NCI-H446 treated with DMSO at 0.1 percent for 48 hours (cell line): ENCODE measurements at places on chromosomes 7 and 10.
A peak's percentile ranks its signal among the peaks of the same experiment; 100 is the strongest.

DNA sequence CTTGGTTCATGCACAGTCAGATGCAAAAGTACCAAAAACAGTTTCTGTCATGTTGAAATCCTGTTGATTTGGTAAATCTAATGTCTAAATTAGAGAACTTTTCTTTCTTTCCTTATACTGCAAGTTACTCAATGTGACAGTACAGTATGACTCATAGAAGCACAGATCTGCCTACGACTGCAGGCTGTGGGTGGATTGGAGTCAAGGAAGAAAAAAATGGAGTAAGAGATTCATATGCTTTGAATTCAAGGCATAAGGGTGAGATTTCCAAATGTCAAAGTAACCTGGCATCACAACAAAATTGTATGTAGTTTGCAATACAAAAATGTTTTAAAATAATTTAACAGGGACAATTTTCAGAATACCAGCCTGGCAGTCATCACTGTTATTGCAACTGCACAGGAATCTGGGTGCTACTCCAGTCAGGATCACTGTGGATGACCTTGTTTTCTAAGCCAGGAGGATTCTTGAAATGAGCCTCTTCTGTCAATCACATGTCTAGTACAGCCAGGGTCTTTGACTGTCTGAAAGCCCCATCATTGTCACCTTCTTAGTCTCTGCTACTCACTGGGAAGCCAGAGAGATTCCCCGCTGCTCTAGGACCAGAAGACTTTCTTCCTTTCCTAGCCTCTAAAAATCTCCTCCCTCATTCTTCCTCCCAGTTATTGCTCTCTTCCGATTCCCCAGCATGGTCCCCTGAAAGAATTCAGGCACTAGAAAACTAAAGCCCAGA is 83.6 kb downstream of the CD36 start:
- DNase-seq: no peak

DNA sequence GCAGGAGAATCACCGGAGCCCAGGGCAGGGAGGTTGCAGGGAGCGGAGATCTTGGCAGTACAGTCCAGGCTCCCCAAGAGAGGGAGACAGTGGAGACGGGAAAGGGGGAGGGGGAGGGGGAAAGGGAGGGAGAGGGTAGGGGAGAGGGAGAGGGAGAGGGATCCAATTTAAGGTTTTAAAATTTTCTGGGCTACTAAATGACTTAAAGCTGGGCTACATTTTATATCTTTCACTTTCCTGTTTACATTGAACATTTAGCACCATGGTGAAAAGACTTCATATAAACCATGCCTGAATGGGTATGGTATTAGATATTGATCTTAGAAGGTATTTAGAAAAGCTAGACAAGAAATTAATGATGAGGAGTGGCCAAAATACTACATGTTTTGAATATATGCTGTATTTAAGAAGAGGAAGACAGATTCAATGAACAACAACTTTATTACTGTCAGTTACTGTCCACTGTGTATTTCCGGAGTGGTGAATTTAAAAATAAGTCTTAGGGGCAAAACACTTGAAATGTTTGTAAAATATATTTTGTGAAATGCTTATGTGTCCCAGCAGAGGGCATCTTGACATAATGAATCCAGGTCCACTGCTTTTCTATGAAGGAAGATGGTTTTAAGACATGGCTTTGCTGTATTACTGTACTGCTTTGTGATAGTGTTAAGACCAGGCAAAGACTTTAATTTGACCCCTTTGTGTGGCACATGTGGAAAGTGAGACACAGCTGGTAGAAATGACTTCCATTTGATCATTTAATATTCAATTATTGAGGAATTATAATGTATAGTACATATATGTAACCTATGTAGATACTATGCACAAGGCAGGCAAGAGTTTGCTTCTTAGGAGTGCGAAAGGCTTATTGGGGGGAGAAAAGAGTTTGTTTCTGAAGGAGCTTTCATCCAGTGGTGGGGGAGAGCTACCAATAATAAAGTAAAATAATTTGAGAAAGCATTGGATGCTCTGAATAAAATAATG is 52.8 kb downstream of the NRF1 start:
- no peak for DNase-seq

- DNase-seq: no peak
These were observed 8.4 kb downstream of the ZNF862 start for GRCh38 chr7:149846436-149847046.

DNA sequence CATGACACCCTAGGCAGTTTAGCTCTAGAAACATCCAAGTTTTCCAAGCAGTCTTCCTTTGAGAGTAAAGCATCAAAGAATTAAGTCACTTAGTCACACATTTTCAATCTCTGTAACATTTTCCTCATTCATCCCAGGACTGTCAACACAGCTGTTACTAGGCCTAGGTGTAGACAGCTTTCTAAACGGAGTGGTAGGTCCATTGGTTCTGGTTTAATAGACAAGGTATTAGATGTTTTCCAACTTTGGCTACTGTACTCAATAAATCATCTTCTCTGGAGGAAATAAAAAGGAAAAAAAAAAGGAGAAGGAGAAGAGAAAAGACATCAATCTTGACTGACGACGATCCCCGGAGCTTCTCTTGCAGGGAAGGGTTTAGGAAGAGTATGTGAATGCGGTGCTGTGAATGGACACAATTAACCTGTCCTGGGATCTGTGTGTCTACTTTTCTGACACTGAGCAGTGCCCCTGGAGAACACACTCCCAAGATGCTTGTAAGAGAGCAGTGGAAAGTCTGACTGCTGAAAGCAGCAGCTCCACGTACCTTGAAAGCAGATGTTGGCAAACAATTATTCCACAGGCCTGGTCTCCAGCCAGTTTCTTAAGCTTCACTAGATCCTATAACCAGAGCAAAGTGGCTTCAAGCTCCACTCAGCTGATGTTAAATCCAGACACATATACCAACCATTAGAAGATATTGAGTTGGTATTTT is 59.1 kb downstream of the CXCL12 start:
- no peak for DNase-seq

DNA sequence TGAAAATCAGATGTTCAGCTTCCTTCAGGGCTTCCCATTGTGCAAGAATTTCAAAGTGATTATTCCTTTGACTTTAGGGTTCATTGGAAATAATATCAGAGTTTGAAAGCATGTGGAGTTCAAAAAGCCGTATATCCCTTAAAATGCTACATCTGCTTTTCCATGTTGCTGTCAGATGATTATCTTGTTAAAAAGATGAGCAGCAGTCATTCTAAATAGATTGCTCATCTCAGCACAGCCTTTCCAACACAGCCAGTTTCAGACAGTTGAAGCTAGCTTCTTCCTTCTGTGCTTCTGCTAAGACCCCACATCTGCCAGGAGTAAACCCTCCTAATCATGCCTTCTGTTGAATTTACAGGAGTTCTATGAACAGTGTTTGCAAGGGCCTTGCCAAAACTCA is 204.4 kb upstream of the PTER start:
- DNase-seq: no peak

GRCh38 chr10:18446205-18446604 is 205.2 kb downstream of the NSUN6 start:
- no peak for DNase-seq

- no peak for DNase-seq
These were observed 130.9 kb upstream of the ADCY1 start for GRCh38 chr7:45443263-45443662.

- no peak for DNase-seq
These were observed 349.8 kb downstream of the NXPH1 start for GRCh38 chr7:8783229-8783628.

DNA sequence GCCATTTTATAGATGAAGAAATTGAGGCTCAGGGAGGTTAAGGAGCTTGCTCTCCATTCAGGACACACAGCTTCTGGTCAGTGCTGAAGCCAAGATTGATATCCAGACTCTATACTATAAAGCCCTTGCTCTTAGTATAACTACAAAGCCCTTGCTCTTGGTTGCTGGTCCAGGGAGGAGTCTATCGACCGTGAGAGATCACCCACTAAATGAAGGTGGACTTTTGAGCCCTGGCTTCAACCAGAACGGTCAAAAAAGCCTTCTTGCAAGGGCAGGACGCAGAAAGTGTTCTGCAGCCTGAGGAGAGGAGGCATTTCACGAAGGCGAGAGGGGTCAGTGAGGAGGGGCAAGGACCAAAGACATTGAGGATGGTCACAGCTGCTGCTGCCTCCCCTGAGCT is 176.3 kb downstream of the CYP26A1 start:
- DNase-seq: no peak

DNA sequence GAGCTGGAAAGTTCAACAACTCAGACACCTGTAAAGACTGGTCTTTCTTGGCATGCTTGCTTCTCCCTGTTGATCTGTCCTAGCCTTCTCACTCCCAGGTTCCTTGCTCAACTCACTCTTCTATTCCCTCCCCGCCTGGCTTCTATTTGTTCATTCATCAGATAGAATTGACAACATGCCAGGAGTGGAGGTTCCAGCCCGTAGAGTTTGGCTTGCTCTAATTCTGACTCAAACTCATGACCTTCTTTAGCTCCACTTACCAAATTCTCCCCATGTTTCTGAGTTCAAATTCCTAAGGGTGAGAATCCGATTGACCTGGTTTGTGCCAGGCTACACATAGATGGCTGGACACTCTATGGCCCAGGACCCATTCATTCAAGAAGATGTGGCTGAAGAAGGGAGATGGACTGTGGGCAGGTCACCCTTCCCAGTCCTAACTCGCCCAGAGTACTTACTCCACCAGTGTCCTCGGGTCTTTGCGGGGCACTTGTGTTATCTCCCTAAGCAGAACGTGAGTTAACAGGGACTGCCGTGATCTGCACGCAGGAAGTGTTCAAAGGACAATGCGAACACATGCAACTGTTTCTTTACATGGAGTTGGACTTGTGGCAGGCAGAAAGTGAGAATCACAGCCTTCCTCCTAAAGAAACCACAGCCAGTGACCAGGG is 4.0 kb upstream of the TMEM236 start:
- DNase-seq: peak; percentile 60

DNA sequence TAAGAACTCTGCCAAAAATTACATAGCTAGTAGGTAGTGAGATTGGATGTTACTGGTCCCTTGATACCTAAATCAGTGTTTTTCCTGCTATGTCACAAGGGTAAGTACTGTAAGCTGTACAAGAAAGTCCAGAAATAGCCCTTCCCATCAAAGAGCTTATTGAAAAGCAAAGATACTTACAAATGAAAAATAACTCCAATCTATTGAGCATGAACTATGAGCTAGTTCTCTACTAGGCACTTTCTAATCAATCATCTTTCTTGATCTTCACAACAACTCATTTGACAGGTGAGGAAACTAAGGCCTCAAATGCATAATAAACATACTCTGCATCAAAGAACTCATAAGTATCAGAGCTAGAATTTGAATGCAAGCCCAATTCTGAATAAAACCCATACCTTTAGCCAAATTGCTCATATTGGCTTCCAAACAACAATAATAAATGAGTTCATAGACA is 249.8 kb upstream of the TCF7L2 start:
- no peak for DNase-seq

- no peak for DNase-seq
These were observed 14.6 kb upstream of the ZSCAN21 start for GRCh38 chr7:100034871-100035510.

DNA sequence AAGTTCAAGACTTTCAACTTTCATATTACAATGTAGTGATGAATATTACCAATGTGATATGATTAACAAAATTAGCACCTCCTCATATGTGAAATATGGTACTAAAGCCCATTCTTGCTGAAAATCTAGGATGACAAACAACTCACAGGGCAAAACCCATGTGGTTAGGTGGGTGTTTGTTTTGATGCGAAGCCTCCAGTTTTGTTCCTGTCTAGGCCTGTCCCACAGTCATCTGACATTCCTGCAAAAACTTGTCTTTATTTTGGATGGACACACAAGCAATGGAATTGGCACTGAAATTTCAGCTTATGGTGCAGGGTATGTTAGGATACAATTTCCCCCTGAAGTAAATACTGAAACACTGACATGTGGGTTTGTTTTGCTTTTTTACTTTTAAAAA is 95.3 kb downstream of the PARD3 start:
- DNase-seq: no peak

- DNase-seq: no peak
These were observed at the start of gene MYO1G for GRCh38 chr7:44978511-44979366. Gene MYO1G, minus strand, starts transcription at chr7:44979015. Its CDS starts 54 bp downstream, at chr7:44978961.

- DNase-seq: no peak
These were observed 320.7 kb downstream of the SUGCT start for GRCh38 chr7:40455485-40455884.

DNA sequence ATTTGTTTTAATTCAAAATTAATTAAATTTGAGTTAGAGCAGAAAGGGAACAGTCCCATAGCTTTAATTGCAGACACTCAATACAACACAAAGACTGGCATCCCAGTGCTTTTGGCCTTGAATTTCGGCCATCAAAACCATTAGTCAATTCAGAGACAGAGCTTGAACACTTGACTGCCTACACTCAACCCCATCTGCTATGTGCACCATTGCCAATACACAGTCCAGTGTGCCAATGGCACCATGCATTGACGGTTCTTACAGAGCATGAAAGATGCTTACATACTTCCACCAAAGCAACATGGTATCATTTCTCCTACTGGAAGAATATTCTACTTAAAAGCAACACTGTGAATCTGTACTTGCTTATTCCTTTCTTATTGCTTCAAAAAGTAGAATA is 43.6 kb upstream of the LRRTM3 start:
- peak; percentile 79 for DNase-seq

GRCh38 chr7:17367502-17367901 is 69.0 kb downstream of the AHR start:
- no peak for DNase-seq

DNA sequence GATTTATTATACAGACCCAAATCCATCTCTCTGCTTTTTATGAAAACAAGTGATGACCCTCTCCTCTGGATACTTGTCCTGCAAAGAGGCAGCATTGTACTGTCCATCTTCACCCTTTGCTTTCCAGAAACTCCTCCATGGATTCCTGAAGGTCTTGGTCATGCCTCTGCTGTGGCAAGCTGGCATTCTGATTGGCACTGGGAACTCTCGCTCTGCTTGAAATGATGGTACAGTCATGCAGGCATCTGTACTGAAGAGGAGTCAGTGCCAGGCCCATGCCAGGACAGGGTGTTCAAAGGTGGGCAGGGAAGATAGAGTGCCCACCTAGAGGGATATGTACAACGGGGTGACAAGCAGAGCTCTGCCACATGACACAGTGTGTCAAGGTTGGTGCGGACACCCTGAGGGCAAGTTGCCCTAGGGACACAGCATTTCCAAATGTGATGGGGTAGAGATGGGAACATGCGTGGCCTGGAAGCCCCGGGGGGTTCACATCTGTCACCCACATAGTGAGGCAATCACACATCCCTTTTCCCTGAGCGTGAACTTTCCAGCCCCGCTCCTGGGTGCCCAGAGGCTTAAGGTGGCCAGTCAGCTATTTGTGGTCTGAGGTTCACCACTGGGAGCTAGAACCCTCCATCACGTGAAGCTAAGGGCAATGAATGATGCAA is 235.7 kb upstream of the TCERG1L start:
- DNase-seq: no peak

- no peak for DNase-seq
These were observed 281.8 kb downstream of the INHBA start for GRCh38 chr7:41421056-41421455.
